ENCODE measurements at places on chromosomes 2 and 18.

DNA sequence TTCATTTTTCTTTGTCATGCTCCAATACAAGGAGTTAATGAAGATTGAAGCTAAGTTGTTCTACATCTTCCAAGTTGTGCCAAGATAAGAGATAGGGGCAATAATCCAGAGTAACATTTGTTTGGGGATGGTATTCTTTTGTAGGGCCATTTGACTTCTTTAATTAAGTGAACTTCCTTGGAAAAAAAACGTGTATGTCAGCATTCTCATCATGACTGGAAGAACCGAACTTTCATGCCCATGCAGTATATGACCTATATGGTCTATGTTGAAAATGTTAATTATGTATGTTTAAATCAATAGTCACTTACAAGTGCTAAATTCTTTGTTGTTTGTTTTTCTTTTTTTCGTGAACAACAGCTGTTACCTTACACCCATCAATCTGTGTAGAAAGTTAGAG, 319.5 kb upstream of the LRRTM1 start:
- DNase-seq: no peak

DNA sequence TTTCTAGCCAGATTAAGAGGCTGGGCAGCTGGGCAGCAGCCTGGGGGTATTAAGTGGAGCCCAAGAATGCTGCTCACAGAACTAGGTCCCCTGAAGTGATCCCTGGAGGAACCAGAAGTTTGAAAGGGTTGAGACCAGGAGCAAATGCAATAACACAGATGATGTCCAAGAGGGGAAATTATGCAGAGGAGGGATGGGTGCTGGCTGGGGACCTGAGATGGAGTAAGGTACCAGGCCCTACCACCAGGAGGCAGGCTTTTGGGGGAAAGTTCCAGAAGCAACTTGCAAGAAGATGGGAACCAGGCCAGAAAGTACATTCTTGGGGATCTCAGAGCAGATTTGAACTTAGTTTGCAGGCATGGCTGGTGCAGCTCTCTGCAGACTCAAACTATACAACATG, 175.1 kb downstream of the NCK2 start:
- DNase-seq: no peak

- no peak for DNase-seq
Observed at GRCh38 chr18:11081009-11081532, 68.3 kb downstream of the PIEZO2 start.

DNA sequence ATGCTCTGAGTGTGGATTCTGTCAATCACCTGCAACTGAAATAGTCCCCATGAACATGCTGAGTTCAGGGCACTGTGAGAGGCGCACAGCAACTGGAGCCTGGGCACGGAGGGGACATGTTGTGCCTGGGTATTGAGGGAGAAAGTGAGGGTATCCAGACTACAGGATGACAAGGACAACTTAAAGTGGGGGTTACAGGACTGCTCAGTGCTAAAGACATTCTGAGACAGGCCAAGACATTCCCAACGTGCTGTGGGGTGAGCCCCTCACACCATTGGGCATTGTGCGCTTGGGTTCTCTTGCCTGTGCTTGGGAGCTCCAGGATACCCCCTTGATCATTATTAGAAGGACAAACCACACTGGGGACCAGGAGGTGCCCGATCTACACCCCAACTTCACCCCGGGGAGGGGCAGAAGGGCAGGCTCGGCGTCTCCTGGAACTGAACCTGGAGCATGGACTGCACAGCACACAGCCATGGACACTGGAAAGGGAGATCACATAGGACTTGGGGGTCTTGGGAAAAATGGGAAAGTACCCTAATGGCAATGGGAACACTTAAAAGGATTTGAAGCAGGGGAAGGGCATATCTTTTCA, 72.5 kb upstream of the HDAC4 start:
- DNase-seq: no peak

- DNase-seq: no peak
Observed at GRCh38 chr2:223487214-223487846, 114.8 kb downstream of the SCG2 start.

DNA sequence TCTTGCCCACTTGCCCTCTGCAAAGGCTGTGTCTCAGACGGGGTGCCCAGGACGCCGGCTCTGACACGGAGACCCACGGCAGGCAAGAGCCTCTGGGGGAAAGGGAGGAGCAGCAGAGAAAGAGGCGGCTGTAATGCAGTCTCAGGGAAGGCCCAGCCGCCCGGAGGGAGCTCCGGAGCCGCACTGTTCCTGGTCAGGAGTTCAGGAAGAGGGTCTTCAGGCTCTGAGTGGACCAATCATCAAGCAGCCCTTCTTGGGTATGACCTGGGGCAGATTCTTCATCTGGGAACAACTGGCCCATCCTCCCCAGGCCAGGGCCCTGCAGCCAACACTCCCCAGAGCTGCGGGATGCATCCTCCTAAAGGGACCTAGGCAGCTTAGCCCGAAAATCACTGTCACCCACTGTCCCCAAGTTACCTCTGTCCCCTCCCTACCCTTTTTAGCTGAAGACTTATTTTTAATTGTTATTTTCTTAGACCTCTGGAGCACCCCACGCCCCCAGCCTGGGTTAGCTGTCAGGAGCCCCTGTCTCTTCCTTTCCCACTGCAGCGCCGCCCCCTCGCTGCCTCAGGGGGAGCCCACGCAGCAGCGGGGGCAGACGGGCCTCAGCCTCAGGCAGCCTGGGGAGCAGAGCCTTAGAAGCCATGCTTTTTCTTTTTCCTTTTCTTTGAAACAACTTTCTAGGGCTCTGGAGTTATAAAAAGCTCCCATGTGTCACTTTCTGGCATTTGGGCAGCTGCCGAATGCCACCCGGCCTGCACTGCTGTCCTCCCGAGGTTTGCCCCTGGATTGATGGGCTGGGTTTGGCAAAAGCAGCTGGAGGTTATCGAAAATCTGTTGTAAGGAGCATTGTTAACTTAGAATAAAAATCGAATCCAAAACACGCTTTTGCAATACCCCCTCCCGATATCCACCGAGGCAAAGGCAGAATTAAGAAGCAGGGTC, 644 bp upstream of the NEU2 start:
- no peak for DNase-seq

GRCh38 chr18:49070552-49070951, 119.8 kb upstream of the SMAD7 start:
- DNase-seq: no peak
